ENCODE measurements at places on chromosomes 1 and 21.

- DNase-seq = no peak
Measured at GRCh38 chr1:244094880-244095528, 43.9 kb downstream of the ZBTB18 start.

- DNase-seq = no peak
Measured at GRCh38 chr1:234265861-234266260, 107.4 kb upstream of the COA6 start.

- DNase-seq = no peak
Measured at GRCh38 chr21:31343680-31344480, at the start of gene TIAM1. Gene TIAM1 (minus strand): TSS chr21:31344261. CDS start chr21:31266972, 77,289 bp downstream.

- DNase-seq = no peak
Measured at GRCh38 chr1:170471398-170472053, 60.4 kb upstream of the GORAB start.

DNA sequence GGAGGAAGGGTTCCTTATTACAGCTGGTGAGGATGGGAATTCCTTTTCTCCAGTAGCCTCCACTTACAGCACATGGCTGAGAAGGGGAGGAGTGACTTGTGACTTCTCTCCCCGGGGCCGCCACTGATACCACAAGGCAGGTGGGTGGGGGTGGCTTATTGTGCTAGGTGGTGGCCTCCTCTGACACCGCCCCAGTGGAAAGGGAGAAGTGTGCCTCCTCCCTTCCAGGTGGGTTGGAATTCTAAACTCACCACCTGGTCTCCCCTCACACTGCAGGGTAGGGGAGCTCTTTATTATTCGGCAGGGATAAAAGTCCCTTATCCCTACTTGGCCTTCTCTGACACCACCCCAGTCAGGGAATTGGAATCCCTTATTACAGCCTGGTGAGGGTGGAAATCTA lies 89.5 kb downstream of the CCDC30 start:
- DNase-seq = no peak

- DNase-seq = no peak
Measured at GRCh38 chr1:171716616-171717015, 25.2 kb downstream of the VAMP4 start.

DNA sequence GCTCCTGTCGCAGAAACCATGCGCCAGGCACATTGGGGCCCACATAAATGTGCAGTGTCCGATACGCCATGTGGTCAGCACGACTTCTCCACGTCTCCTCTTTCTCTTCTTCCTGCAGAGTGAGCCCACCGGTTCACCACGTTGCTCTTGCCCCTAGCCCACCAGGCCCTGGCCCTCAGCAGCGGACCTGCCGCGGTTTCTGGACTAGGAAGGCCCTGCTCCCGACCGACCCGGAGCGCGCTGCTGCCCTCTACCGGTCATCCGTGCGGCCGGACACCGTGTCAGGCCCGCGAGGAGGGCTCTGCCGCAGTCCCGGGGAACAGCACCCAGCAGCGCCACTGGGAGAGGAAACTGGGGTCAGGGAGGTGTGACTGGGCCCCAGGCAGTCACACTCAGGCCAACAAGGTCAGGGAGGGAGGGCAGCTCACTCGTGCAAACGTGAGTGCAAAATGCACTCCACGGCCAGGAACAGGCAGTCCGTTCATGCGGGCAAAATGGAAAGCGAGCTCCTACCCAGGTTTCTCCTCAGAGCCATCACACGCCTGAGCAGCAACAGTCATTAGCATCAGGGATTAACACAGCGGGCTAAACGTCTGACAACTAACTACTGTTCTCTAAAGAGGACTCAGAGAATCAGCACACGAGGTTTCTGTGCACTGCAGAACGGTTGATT lies 13.7 kb downstream of the TLR5 start:
- DNase-seq = peak; percentile 12

DNA sequence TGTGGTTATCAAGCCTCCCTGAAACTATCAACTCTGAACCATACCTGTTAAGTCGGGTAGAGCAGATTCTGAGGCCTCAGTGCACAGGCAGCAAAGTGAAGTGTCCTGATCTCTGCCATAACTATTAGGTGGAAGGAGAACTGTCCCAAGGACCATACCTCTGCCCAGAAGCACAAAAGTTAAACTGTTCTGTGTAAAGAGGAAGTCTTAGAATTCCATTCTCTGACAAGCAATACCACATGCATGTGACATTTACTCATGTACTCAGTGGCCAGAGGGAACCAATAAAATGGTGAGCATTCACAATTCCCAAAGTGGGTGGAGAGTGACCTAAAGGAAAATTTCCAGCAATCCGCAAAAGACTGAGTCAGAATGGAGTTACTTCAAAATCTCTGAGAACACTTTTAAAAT lies 61.0 kb downstream of the TOR3A start:
- DNase-seq = no peak

DNA sequence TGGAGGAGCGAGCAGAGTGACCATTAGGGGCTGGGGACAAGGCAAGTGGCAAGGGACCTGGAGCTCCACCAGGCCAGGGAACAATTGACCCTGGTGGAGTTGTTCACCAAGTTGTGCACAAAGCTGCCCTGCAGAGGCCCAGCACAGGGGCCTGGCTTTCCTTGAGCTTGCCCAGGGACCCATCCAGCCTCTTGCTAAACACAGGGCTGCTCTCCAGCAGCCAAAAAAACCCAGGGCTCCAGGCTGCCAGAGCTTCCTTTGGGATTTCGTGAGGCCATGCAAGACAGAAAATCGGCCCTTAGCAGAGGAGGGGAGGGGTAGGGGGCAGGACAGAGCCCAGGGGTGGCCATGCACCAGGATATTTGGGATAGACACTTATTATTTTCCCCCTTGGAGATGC lies 32.6 kb downstream of the LRP8 start:
- DNase-seq = no peak

DNA sequence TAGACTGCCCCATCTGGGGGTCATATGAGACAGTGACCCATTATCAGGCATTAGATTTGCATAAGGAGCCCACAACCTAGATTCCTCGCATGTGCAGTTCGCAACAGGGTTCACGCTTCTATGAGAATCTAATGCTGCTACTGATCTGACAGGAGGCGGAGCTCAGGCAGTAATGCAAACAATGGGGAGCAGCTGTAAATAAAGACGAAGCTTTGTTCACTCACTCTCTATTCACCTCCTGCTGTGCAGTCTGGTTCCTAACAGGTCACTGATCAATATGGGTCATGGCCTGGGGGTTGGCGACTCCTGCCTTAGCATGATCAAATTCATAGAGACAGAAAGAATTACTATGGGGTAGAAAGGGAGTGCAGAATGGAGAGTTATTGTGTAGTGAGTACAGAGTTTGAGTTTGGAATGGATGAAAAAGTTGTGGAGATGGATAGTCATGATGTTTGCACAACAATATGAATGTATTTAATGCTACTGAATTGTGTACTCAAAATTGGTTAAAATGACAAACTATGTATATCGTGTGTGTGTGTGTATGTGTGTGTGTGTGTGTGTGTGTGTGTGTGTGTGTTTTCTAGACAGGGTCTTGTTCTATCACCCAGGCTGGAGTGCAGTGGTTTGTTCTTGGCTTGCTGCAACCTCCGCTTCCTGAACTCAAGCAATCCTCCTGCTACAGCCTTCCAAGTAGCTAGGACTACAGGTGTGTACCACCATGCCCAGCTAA lies 42.2 kb downstream of the BTF3L4 start:
- peak; percentile 30 for DNase-seq

DNA sequence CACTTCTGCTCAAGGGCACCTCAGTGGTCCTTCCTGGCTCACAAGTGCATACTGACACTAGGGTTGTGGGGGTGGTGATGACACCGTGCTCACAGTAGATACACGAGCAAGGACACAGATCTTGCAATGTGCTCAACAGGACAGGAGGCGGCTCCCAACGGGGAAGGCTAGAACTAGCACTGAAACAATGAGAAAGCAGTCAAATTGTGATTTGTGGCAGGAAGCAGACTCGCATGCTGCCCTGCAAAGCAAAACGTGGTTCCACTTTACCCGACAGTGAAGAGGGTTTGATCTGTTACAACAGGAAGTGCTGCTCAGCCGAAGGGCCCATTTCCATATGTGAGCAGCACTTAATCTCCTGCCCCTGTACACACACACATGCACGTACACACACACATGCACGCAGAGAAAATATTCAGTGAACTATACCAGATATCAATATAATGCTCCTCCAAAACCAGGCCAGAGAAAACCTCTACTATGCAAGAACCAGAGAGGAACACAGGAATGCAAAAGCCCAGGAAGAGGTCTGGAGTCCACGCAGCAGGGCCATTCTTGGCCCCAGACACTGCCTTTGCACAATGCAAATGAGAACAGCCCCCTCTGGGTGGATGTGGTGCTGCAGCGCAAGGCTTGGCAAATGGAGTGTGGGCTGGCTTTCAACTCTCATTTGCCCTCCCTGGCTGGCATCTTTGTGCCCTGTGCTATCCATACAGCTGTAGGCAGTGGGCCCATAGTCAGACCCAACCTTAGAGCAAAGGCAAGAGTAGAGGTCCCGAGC lies 47.1 kb downstream of the KANK4 start:
- DNase-seq = peak; percentile 42

DNA sequence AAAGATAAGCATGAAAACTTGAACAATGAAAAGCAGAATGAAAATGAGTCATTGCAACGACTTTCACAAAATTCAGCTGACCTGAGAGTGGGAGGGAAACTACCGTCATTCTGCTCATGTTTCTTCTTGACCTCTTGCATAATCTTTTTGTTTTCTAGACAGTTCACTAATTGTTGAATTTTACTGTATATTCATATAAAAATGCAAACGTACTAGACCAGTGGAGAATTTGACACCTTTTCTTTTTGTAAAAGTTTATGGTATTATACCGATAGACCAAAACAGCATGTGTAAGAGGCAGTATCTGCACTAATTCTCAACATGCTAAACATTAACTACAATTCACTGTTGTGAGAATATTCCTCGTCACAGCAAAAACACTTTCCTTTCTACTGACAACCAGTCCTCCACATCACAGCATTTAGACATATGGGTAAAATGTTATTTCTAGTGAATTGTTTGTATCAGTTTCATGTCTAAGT lies 137.8 kb downstream of the GREM2 start:
- no peak for DNase-seq

- no peak for DNase-seq
Measured at GRCh38 chr1:84742653-84743052, 52.4 kb upstream of the SSX2IP start.

DNA sequence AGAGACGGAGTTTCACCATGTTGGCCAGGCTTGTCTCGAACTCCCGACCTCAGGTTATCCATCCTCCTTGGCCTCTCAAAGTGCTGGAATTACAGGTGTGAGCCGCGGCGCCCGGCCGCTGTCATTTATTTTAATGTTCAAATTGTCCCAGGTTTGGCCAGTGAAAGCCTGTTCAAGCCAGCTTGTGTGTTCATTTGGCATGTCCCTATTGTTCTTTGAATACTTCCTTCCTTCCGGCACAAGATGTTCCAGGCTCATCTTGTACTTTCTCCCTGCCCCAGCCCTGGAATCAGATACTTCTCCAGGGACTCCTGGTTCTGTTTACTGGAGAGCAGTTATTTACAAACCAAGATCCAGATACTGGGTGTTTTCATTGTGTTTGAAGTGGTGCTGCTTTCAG lies 37.0 kb downstream of the ZBTB8B start:
- DNase-seq = no peak

GRCh38 chr1:220702733-220703270 lies 12.6 kb downstream of the C1orf115 start:
- DNase-seq = no peak

GRCh38 chr1:157360023-157360390 lies 192.3 kb downstream of the FCRL5 start:
- no peak for DNase-seq

- no peak for DNase-seq
Measured at GRCh38 chr1:227844320-227845146, 29.1 kb downstream of the PRSS38 start.

- DNase-seq = no peak
Measured at GRCh38 chr1:25560001-25560400, 16.6 kb downstream of the LDLRAP1 start.

- DNase-seq = no peak
Measured at GRCh38 chr1:74590288-74590687, 77.9 kb upstream of the LRRC53 start.

DNA sequence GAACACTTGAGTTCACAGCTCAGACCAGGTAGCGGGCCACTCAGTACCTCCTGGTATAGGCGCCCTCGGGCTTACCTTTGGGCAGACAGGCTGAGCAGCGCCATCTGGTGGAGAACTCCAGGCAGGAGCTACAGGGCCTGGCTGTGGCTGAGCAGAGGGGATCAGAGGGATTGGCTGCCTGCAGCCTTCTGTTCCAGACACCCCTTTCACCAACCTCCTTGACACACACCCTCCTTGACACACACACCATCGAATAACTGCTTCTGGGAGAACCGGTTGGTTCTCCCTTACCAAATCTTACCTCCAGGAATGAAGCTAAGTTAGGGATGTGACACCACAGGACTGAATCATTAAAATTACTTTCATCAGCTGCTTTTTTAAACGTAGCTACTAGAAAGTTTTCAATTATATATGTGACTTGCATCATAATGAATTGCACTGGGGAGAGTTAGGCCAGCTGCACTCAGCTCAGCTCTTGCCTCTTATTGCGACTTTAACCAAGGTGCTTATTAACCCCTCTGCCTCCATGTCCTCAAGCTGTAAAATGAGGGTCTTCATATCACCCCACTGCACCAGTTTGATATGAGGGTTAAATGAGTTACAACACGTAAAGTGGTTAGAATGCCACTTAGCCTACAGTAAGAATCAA lies 6.6 kb downstream of the LIN28A start:
- peak; percentile 87 for DNase-seq
